ENCODE measurements at places on chromosomes 5 and 9.

- DNase-seq: peak; percentile 49
Measured at GRCh38 chr5:16784843-16785791, 151.0 kb downstream of the MYO10 start.

DNA sequence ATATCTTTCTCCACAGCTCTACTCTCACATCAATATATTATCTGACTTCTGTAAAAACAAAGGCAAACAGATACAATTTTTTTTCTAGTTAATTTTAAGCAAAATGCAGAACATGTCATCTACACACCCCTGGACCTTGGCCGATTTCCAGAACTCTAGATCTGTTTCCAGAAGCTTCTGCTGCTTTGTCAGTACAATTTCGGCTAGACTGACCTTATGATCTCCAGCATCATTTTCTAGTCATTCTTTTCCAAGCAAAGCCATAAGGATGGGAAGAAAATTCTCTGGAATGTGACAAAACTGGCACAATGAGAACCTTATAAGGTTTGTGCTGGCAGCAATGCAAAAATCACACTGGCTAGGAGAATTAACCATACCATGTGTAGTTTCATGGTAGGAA lies 132.8 kb upstream of the MPDZ start:
- DNase-seq: no peak

DNA sequence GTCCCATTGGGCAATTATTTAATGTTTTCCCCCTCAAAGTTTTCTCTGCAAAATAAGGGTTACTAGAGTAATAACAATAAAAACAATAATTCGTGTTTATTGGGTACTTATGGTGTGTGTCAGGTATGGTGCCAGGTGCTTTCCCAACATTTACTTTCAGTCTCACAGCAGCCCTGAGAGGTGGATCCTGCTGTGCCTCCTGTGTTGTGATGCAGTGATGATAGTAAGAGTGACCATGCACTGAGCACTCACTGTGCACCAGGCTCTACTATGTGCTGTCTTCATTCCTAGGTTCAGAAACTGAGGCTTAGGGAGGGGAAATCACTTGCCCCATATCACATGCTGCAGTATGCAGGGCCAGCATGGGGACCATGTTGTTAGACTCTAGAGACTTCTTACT lies 15.5 kb downstream of the OTULINL start:
- DNase-seq: no peak

DNA sequence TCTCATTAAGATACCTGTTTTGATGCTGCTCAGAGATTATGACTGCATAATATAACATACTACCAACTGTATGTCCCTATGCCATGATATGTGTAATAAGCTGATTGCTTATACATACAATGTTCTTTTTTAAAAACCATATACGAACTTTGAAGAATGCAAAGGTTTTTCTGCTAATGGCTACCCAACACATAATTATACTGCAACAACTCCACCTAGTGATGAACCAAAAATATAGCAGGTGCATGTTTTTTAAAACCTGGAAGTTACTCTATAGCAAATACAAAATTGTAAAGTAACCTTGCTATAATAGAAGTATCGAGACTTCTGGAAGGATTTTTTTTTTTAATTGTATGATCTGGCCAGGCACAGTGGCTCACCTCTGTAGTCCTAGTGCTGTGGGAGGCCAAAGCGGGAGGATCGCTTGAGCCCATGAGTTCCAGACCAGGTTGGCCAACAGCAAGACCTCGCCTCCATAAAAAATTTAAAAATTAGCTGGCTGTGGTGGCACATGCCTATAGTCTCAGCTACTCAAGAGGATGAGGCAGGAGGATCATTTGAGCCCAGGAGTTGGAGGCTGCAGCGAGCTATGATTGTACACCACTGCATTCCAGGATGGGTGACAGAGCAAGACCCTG lies 49.1 kb downstream of the HOMER1 start:
- no peak for DNase-seq

DNA sequence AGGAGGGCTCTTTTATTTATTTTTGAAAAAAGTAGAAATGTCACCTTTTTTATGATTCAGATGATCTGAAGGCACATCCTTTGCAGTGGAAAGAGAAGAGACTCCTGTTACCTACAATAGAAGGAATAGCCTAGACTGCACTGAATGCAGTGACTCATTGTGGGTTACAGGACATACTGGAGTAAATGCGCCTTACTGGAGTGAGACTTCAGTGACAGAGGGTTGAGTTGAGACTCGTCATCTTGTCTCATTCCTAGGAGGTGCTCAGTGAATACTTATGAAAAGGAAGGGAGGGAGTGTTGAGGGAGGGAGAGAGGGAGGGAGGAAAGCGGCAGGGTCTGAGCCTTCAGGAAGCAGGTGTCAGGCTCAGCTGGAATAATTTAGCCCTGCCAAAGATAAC lies 25.2 kb downstream of the ANKRA2 start:
- DNase-seq: no peak

GRCh38 chr9:69465473-69465872 lies 140.5 kb downstream of the ENTREP1 start:
- no peak for DNase-seq

- no peak for DNase-seq
Measured at GRCh38 chr9:79432485-79432884, 139.3 kb upstream of the TLE4 start.

DNA sequence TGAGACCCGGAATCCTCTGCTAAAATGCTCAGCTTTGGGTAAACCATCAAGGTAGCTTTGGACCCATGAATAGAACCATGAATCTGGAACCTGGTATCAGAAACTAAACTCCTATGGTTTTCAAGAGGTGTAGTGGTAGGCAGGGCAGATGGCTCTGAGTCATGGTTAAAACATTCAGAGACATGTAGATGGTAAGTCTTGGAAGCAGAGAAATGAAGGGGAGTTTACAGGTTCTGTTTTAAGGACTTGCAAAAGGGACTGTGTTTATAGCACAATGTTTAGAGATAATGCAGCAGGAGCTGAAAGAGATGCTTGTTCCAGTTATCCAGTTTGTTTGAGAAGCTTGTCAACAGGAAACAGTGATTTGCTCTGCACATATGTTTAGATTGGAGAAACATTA lies 36.0 kb upstream of the FBN2 start:
- DNase-seq: no peak

DNA sequence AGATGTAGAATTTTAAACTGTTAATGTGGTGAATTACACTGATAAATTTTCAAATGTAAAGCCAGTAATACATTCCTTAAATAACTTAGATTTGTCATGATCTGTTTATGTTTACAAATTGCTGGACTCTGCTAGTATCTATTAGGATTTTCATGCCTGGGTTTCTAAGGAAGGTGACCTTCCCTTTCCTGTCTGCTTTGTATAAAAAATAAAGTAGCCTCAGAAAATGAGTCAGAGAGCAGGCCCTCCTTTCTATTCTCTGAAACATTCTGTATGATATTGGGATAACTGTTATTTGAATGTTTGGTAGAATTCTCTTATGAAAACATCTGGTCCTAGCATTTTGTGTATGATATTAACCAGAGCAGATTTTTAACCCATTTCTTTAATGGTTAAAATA lies 255.3 kb downstream of the SYK start:
- no peak for DNase-seq

DNA sequence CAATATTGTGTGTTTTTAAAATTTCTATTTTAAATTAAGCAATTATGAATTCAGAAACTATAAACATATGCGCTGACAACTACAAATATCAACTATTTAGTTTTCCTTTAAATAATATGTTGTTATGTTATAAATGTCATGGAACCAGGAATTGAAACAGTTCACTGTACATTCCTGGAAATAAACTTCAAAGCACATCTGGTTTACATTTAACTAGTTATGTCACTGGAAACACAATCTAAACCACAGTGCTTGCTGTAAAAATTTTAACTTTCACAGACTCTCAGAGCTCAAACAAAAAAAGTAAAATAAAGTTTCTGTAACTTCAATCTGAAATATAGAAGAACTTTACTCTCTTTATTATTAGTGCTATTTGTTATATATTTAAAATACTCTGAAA lies 179.2 kb downstream of the FBN2 start:
- no peak for DNase-seq

DNA sequence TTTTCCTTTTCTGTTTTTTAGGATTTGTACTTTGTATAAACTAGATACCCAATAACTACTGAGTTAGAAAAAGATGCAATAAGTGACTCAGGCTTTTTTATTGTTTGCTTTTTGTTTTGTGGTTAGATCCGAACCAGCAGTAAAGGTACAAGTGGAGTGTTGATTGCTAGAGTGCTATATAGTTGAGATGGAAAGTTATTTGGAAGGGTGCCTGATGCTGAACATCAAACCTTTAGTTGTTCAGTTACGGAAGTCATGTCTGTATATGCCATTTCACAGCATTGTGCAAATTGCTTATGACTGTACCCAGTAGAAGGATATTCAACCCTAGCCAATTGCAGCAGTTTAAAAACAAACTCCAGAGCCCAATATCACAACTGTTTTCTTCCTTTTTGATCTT lies 285.1 kb downstream of the MAT2B start:
- DNase-seq: no peak

- no peak for DNase-seq
Measured at GRCh38 chr5:119451561-119451960, 736 bp upstream of the HSD17B4 start.

DNA sequence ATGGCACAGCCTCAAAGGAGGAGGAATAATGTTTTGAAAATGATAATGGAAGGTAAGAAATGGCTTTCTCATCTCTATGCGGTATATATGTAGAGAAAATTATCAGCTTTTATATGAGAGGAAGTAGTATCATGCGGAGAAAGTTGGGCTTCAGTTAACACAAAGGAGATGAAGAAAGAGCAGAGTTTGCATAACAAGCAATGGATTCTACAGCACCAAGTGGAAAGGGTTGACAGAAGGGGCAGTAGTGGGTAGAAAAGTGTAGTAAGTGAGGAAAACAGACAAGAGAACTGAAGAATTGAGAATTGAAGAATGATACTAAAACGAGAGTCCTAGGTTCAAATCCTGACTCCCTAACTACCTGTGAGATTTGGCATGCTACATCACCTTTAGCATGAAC lies 51.0 kb downstream of the GNG10 start:
- no peak for DNase-seq

- DNase-seq: no peak
Measured at GRCh38 chr9:126472198-126472947, 141.4 kb upstream of the LMX1B start.

DNA sequence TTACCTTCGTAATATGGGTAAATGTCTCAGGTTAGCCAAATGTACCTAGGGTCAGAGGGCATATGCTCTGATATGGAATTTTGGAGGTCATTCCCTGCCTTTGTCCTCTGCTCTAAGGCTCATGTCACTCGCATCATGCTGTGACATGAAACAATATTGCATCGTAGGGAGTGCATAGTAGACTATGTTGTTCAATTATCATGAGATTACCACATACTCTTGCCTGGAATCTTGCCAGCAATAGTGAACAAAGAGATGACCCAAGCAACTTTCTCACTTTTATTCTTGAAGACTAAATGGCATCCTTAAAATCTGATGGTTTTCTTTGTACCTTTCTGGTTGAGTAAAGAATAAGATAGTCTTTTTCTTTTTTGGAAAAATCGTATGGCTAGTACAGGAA lies 27.6 kb downstream of the ZNF462 start:
- no peak for DNase-seq

- DNase-seq: no peak
Measured at GRCh38 chr9:36078051-36078450, 41.3 kb downstream of the RECK start.

DNA sequence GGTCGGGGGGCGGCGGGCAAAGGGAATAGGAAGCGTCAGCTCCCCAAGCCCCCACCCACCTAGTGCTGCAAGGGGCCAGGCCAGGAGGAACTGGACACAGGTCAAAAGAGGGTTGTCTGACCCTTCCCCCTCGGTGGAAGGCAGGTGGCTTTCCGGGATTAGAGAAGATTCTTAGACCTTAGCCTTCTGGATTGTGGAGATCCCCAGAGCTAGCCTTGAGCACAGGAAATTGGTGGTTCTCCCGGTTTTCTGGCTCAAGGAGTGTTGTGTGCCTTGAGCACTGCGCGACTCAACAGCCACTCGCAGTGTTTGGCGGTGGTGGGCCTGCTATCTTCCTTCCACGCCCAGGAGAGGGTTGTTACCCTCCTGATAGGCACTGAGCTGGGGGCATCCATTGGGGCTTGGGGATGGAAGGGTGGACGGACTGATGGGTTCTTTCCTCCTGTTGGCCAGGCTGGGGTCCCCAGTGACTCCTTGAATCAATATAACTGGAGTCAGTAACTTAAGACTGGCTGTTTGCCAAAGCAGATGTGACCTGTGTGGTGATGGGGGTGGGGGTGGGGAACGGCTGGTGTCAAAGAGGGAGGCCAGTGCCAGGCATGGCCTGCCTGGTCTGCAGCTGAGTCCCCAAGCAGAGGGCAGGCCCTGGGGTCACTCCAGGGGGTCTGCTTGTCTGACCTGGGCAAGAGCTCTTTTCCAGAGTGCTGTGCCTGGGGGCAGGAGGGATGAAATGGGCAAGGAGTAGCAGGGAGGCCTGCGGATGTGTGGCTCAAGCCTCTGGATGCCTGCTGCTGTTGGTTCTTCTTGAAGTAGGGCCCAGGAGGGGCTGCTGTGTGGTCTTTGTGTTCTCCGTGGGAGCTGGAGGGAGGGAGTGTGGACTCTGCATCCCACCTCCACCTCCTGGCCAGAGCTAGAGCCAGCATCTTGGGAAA lies 2.1 kb downstream of the FGF18 start:
- DNase-seq: no peak

DNA sequence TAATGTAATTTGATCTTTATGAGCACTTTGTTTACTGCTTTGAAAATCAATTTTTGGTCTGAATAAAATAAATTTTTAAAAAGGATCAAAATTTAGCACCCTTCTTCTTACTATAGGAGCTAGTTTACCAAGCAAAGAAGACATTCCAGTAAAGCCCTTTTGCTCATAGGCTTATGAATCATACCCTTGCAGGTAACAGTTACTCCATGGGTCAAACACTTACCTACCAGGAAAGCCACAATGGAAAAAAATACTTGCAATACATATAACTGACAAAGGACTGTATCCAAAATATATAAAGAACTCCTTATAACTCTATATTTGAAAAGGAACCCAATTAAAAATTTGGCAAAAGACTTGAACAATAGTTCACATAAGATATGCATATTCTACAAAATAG lies 66.6 kb downstream of the SHOC1 start:
- DNase-seq: no peak

- no peak for DNase-seq
Measured at GRCh38 chr9:77453825-77454647, 194.1 kb downstream of the GNA14 start.

GRCh38 chr5:55540525-55540924 lies 5.8 kb upstream of the PLPP1 start:
- no peak for DNase-seq

GRCh38 chr5:4023091-4023752 lies 427.6 kb downstream of the IRX1 start:
- no peak for DNase-seq

GRCh38 chr9:38385896-38386295 lies 6.6 kb upstream of the ALDH1B1 start:
- no peak for DNase-seq

GRCh38 chr5:66122379-66123034 lies 21.6 kb upstream of the SREK1 start:
- no peak for DNase-seq

Data from T-helper 2 cell treated with Interferon-gamma antibody and Interleukin-4, amounts not matched to agents 5 μg/mL and 100 μg/mL, for 36 hours (primary cell).